Fibroblast of lung (primary cell): ENCODE measurements at places on chromosomes 3 and 15. TPM values are rescaled to one million over a fixed set of nuclear protein-coding genes. Genes with fewer than 3 reads are reported as not detected.

Gene LRTM1
- not detected in 2 replicates for total RNA-seq

Gene STAC
- total RNA-seq = 6.8 and 9.0 TPM in 2 replicates

Gene CALML4
- 1.0 and 1.8 TPM in 2 replicates for total RNA-seq

Gene CFAP100
- total RNA-seq = not detected in 2 replicates

Gene EPHA3
- 0.26 and 0.99 TPM in 2 replicates for total RNA-seq

Gene FANCD2OS
- not detected in 2 replicates for total RNA-seq

Gene CELF6
- total RNA-seq = 0.17 and 0.26 TPM in 2 replicates
